Stimulated activated CD8-positive, alpha-beta memory T cell treated with anti-CD3 and anti-CD28 coated beads, Interleukin-4, amount 100 ng/mL, for 4 hours (primary cell): ENCODE measurements at places on chromosomes 11 and 22.

- DNase-seq = no peak
These were observed 1007.9 kb upstream of the TENM4 start for GRCh38 chr11:80448709-80449108.

DNA sequence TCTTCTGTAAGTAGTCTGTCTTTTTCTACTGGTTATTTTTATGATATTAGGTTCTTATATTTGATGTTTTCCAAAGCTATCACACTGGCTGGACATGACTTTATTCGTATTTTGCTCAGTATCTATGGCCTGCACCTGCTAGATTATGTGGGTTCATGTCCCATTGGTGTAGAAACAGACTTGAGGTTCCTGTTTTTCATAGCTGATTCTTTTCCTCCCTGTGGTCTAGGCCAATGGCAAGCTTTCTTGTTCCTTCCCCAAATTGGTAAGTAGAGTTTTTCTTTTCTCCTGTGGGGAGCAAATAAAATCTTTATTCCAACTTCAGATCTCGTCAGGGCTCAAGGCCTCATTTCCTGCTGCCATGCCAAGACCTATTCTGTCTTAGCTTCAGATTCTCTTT, 30.2 kb upstream of the SWAP70 start:
- no peak for DNase-seq

DNA sequence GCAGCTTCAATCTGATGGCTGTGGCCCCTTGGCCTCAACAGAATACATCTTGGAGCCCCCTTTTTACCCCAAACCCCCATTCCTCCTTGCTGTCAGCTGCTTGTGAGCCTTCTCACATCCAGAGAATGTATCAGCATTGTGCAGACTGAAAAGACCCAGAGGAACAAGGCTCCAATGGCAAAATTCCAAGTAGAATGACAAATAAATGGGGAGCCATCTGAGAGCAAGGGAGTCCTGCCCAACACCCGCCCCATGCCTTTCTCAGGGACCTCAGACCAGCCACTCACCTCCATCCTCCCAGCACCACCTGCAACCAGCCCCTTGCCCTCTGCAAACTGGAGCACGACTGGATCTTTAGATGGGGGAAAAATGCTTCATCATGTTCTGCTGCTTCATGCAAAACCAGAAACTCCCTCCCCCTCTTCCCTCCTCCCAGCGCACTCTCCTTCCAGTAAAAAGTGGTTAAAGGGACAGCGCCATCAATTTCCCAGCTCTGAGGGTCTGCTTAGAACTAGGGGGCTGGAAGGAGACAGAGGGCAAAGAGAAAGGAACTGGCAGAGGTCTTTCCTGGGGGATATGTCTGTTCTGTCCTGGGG, 2.2 kb upstream of the NEFH start:
- no peak for DNase-seq

- no peak for DNase-seq
These were observed 1.5 kb downstream of the LSP1 start for GRCh38 chr11:1854132-1854948.

- no peak for DNase-seq
These were observed 1.9 kb downstream of the OR52K1 start for GRCh38 chr11:4484310-4484709.

DNA sequence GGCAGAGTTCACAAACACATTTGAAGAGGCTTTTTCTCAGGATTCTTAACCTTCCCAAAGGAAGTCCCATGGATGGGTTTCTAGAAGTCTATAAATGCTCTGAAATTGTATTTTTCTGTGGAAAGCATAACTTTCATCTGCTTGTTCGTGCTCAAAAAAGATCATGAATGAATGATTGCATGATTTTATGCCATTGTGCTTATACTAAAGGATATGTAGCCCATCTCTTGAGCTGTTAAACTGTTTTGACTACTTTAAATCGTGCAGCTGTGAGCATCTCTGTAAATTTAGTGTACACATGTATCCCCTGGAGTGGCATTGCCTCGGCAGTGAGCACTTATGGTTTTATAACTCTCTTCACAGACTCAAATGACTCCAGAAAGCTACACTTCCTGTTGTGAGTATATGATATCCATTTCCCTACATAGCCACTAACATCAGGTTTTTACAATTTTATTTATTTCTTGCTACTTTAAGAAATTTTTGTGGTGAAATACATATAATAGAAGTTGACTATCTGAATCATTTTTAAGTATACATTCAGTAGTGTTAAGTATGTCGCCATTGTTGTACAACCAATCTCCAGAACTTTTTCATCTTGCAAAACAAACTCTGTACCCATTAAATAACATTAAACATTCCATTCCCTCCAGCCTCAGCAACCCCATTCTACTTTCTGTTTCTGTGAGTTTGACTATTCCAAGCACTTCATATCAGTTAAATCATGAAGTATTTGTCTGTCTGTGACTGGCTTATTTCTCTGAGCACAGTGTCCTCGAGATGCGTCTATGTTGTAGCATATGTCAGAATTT, 8.0 kb downstream of the NEAT1 start:
- no peak for DNase-seq

DNA sequence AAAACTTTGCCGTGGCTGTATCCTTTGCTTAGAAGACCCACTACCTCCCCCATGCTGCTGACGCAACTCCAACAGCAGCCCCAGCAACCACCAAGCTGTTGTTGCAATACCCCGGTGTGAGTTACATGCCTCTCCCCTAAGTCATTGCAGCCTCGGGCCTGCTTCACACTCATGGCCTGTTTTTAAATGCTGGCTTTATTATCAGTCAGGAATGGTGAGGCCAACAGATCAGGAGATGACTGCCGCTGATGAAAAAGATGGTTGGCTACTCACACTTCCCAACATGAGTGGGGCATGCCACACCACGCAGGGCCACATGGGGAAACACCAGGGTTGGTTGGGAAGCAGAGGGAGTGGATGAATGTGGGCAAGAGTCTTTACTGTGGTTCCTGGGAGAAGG, 171.5 kb upstream of the SYT13 start:
- DNase-seq = no peak

- no peak for DNase-seq
These were observed 1416.4 kb upstream of the RAG2 start for GRCh38 chr11:38014405-38014804.

DNA sequence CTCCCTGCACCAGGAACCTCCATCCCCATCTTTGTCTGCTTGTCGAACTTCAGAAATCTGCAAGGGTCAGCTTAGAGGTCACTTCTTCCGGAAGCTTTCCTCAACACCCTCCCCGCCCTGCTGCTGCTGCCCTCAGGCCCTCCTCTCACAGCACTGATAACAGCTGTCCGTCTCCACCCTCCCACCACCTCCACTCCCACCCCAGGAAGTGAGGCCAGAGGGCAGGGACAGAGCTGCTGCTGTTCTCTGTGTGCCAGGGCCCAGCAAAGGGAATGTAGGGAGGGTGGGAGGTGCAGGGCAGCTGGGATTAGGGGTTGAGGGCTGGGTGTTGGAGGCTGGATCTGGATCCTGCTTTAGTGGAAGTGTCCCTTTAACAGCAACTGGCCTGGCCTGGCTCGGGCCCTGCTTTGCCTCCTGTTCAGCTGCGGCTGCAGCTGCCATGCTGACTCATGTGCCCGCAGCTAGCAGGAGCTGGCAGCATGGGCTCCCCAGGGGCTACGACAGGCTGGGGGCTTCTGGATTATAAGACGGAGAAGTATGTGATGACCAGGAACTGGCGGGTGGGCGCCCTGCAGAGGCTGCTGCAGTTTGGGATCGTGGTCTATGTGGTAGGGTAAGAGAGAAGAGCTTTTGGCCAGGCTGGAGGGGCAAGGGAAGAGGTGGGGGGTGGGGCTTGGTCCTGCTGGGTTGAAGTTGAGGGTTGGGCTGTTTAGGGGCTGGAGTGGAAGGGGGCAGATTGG, at the start of gene P2RX6:
TSS of gene P2RX6 (plus strand) at position 440 of the 740 bp plus-strand sequence. CDS start at position 450, 10 bp downstream.
- no peak for DNase-seq

- no peak for DNase-seq
These were observed 12.8 kb downstream of the PMM1 start for GRCh38 chr22:41576877-41577276.

- no peak for DNase-seq
These were observed 6.8 kb downstream of the ABTB2 start for GRCh38 chr11:34351051-34351450.

- DNase-seq = no peak
These were observed 31.3 kb upstream of the CD82 start for GRCh38 chr11:44533921-44534711.

- no peak for DNase-seq
These were observed 10.7 kb downstream of the DAGLA start for GRCh38 chr11:61690706-61691379.

GRCh38 chr11:66336234-66337102, at the start of gene RIN1:
Gene RIN1 (minus strand): TSS chr11:66336434. CDS start chr11:66336402, 32 bp downstream.
- peak; percentile 50 for DNase-seq

- no peak for DNase-seq
These were observed 37.7 kb downstream of the TPCN2 start for GRCh38 chr11:69086152-69087132.

- DNase-seq = no peak
These were observed 9.8 kb downstream of the THAP12 start for GRCh38 chr11:76371170-76371569.

- DNase-seq = no peak
These were observed 79.6 kb downstream of the BBOX1 start for GRCh38 chr11:27120211-27120610.

GRCh38 chr11:72069787-72070251, 10.5 kb downstream of the NUMA1 start:
- DNase-seq = no peak

GRCh38 chr11:76491644-76492043, 46.8 kb downstream of the EMSY start:
- DNase-seq = no peak

DNA sequence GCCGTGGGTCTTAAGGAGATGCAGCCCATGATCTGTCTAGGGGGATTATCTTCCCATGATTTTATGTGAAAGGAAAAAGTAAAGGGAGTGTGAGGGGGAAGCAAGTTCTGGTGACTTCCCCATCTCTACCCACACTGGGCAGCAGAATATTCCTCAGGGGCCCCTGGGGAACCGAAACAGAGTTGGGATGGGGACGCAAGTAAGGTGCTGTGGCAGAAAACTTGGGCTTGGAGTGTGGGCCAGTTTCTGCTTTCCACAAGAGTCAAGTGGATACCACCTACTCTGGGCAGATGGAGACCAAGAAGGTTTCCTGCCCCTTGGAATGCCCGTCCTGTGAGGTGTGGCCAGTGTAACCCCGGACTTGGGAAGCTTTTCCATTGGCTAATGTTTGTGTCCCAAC, 64.4 kb downstream of the SGSM3 start:
- DNase-seq = no peak

- no peak for DNase-seq
These were observed 250.3 kb upstream of the TBCEL start for GRCh38 chr11:120773501-120774031.

GRCh38 chr11:116257092-116257491, 515.7 kb downstream of the BUD13 start:
- no peak for DNase-seq

GRCh38 chr11:117917591-117918151, 11.5 kb downstream of the TMPRSS13 start:
- DNase-seq = no peak

DNA sequence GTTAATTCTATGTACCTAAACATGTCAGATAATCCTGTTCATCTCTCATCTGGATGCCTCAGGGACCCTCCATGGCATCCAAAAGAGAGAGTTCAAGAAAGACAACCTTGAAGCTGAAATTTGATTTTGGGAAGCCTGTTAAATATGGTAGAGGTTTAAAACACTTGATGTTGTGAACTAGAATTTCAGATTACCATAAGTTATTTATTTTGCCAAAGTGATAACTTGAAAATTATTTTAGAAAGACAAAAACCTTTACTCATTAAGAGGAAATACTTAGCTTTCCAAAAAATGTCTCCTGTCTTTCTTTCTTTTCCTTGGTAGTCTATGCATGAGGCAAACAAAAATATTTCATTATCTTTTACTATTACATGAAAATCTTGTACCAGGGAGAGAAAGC, 714.0 kb downstream of the NTM start:
- no peak for DNase-seq

DNA sequence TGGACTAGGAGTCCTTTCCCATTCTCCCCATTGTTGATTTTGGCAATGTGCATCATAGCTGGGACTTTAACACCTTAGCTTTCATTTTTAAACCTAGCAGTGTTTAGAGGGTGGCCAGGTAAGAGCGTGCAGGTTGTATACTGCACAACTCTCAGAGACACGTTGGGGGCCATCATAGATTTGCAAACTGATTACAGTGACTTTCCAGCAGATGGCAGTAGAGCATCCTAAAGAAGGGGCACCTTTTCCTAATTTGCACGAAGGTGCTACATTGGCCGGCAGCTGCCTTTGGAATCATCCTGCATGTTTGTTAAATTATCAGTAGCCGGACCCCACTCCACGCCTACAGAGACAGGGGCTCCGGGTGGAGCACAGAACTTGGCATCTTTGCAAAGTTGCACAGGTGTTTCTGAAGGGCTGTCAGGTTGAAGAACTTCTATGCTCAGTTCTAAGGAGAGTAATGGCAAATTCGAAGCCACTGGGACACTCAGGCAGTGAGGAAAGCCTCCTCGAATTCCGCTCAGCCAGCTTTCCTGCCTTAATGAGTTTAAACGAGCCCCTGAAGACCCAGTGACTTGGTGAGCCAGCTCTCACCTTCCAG, 7.7 kb downstream of the LHFPL7 start:
- DNase-seq = no peak

- DNase-seq = no peak
These were observed 1082.5 kb downstream of the BRD1 start for GRCh38 chr22:48744967-48745841.

DNA sequence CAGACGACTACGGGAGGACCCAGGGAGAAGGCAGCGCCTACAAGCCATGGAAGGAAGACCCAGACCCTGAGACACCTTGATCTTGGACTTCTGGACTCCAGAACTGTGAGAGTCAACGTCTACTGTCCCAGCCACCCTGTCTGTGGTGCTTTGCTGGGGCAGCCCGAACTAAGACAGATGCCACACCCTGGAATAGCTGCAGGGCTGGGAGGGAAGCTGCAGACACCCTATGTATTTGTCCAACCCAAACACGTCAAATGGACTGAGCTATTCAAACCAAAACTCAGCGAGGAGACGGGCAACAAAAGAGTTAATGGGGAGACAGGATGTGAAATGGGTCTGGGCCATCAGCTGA, 169.3 kb downstream of the CTTN start:
- DNase-seq = no peak

DNA sequence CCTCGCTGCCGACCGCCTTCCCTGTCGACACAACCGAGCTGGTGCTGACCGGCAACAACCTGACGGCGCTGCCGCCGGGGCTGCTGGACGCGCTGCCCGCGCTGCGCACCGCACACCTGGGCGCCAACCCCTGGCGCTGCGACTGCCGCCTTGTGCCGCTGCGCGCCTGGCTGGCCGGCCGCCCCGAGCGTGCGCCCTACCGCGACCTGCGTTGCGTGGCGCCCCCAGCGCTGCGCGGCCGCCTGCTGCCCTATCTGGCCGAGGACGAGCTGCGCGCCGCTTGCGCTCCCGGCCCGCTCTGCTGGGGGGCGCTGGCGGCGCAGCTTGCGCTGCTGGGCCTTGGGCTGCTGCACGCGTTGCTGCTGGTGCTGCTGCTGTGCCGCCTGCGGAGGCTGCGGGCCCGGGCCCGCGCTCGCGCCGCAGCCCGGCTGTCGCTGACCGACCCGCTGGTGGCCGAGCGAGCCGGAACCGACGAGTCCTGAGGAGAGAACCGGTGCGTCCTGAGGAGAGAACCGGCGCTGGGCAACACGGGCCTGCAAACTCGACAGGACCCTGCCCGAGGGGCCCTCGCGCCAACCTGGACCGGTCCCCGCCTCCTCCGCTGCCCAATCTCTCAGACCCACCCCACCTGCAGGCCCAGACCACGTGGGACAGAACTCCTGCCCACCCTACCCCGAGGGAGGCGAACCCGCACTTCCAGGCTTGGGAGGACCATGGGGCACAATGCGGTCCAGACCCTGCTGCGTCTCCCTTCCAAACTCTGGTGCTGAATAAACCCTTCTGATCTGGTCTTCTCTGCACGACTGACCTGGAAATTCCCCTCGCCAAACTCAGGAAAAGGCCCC, 866 bp downstream of the GP1BB start:
- DNase-seq = no peak
